ENCODE measurements at places on chromosomes 12 and 14. TPM values are rescaled to one million over a fixed set of nuclear protein-coding genes. Genes with fewer than 3 reads are reported as not detected.

DNA sequence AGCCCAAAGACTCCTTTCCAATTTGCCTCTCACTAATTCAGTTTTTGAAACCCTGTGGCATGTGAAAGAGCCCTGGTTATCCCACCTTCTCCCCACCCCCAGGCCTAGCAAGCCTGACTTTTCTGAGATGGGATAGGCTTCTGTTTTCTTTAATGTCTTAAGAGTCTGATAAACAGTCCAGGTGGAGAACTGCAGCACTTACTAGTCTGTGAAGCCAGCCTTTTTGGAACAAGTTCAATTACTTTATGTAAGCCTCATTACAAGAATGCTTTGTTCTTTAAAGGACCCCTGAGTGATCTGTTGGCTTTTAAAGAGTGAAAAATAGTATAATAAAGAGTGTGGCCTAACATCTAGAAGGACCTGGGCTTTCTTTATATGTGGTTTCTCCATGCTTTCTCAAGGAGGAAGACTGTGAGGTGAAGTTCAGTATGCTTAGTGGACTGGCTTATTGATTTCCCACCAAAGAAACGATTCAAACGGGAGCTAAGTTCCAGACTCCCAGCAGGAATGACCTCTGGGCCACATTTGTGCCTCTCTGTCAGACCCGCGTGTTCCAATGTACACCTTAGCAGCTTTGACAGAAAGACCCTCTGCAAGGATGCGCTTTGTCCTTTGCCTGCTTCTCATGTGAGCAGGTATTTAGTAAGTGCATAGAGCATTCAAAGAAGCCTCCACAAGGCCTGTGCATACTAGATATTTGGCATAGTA is 129.5 kb downstream of the DAAM1 start:
- no peak for DNase-seq
- H3K27ac ChIP-seq = no peak overlapping the region
- peaks cover 3% of the 10 kb centered on the region for H3K36me3 ChIP-seq
- H3K4me1 ChIP-seq = no peaks in the 10 kb centered on the region
- H3K27me3 ChIP-seq = no peaks in the 10 kb centered on the region

- peaks cover 9% of the 10 kb centered on the region for H3K36me3 ChIP-seq
- H3K27me3 ChIP-seq = no peaks in the 10 kb centered on the region
- H3K4me1 ChIP-seq = no peaks in the 10 kb centered on the region
- H3K4me3 ChIP-seq = no peak overlapping the region
These were observed 28.5 kb downstream of the YARS2 start for GRCh38 chr12:32727237-32727636.

Gene LRRC10
- total RNA-seq = not detected

DNA sequence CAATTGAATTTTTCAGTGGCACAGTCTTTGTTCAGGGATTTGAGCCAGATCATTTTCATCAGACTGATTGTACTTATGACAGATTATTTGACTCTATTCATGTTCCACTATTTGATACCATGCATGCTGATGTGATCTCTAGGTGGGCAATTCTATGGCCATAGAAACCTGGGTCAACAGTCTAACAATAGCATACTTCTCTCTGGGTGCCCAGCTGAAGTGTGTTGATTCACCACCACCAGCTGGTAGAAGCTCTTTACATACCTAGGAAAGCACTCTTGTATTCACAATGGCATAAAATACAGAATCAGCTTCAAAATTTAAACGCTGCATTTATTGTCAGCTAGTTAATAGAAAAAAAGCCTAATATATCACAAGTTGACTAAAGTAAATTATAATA is 90.2 kb upstream of the TMTC2 start:
- H3K27ac ChIP-seq = no peak overlapping the region
- no peaks in the 10 kb centered on the region for H3K27me3 ChIP-seq
- H3K4me1 ChIP-seq = no peaks in the 10 kb centered on the region
- no peak overlapping the region for H3K4me3 ChIP-seq

DNA sequence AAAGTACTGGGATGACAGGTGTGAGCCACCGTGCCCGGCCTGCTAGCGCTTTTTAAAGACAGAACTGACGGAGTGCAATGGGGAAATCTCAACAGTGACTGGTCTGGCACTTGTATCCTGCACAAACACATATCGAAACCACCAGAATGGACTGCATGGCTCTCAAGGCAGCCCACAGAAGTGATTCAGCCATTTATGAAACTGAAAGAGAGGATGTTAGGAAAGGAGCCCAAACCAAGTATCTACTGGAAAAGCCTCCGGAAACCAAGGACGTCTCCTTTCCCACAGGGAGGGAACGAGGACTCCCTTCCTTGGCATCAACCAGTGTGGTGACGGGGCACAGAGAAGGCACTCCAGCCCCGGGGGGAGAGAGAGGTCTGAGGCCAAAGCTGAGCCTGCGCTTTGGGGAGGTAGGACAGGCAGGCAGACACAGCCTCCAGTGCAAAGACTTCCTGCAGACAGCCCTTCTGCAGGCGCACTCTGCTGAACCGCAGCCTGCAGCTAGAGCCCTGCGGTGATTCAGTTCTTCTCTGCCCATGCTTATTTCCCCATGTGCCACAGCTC is 16.5 kb downstream of the SLC15A4 start:
- no peak for DNase-seq
- peaks cover 14% of the 10 kb centered on the region for H3K36me3 ChIP-seq
- peaks cover 18% of the 10 kb centered on the region for H3K4me1 ChIP-seq
- H3K27ac ChIP-seq = no peak overlapping the region

- no peak for DNase-seq
- H3K4me3 ChIP-seq = no peak overlapping the region
- peaks cover 5% of the 10 kb centered on the region for H3K27me3 ChIP-seq
These were observed 35.8 kb downstream of the CKAP4 start for GRCh38 chr12:106211973-106212372.
